Naive B cell (primary cell): ENCODE measurements at places on chromosomes 6 and 20.
A peak's percentile ranks its signal among the peaks of the same experiment; 100 is the strongest.

DNA sequence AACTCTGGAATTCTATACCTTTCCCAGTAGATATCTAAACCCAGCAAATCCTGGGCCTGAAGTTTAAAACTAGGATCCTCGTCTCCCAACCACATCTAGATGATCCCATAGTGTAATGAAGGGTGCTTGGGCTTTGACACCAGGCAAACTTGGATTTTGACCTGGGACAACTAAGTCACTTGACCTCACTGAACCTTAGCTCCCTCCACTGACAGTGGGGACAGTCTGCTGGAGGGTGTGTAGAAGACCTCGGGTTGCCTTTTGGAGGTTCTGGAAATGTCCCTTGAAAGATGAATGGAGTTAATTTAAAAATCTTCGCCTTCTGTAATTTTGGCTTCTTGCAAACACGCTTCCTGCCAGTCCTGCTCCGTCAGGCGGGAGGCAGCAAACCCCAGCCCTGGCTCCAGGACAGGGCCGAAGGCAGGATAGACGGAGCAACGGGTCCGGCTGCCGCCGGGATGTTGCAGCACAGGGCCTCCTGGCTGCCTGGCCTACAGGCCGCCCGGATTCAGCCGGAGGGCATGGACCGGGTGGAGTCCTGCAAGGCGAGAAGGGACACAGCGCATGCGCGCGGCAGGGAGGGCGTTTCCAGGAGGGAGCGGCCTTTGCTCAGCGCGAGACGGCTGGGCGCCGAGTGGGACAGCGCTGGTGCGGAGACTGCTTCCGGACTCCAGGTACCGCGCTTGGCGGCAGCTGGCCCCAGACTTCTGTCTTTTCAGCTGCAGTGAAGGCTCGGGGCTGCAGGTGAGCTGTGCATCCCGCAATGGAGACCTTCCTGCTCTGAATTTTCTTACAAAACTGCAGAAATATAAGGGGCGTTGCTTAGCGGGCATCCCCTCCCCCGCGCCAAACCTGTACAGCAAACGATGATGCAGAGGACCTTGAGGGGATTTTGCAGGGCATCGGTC, at the start of gene TMEM14A:
Gene TMEM14A, plus strand, starts transcription at position 612 of the 908 bp plus-strand sequence. CDS start 5,990 bp downstream, outside the sequence.
- DNase-seq, result peak; percentile 85

- DNase-seq, result no peak
Observed at GRCh38 chr6:134295953-134296553, 21.9 kb downstream of the SGK1 start.

- no peak for DNase-seq
Observed at GRCh38 chr6:86331265-86331840, 606.0 kb upstream of the HTR1E start.

DNA sequence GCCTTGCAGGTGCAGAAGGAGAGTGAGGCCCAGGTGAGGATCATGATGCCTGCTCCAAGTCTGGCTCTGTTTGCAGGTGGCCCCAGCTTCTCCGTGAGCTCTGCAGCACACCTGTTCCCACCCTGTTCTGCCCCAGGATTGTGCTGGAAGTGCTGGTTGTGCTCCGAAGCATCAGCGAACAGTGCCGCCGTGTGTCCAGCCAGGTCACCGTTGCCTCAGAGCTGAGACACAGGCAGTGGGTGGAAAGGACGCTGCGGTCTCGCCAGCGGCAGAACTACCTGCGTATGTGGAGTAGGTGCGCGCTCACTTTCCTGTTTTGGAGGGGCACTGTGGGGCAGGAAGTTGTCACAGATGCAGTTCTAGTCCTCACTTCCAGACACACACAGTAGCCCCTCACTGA, 25.0 kb downstream of the ERMARD start:
- no peak for DNase-seq

GRCh38 chr6:40036186-40036585, 101.9 kb upstream of the MOCS1 start:
- DNase-seq, result no peak

- no peak for DNase-seq
Observed at GRCh38 chr6:111938710-111939109, 65.5 kb upstream of the FYN start.

DNA sequence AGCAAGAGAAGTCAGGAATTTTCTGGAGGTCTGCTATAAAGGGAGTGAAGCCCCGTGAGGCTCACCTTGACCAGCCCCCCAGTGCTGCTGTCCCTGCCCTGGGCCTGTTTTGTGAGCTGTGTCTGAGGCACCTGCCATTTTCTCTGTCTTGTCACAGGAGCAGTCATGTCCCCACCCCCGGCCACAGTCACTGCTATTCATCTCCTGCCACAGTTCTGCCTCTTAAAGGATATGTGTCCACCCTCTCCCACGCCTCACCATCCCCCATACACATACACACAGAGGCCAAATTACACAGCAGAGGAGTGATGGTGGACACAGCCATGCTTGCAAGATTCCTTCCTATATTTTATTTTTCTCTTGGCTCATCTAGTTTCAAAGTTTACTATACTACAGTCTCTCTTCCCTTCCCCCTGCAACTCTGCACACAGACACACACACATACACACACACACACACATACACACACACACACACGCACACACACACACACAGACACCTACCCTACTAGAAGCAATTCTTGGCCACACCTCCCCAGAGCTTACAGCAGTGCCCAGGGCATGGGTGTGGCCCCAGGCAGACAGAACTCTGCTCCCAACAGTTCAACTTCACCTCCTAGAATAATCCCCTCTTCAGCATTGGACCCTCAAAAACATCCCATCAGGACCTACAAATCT, 68.7 kb upstream of the TAB2 start:
- no peak for DNase-seq

DNA sequence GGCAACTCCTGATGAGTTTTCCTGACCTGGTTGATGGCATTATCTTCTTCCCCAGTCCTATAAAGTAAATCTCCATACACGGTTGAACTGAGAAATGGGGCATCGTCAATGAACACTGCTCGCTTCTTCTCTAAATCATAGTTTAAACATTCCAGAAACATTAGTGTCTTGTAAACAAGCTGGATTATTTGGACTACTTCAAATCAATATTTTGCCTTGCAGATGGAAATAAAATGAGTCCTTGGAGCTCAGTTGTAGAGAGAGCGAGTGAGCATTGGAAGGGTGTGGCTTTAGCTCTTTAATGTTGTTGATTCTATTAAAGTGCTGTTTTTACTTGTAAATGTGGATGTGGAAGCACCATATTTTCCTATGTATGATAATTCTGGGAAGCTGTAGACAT, 18.4 kb downstream of the C6orf89 start:
- no peak for DNase-seq

GRCh38 chr6:167491438-167492099, 166.7 kb downstream of the TTLL2 start:
- DNase-seq, result no peak

DNA sequence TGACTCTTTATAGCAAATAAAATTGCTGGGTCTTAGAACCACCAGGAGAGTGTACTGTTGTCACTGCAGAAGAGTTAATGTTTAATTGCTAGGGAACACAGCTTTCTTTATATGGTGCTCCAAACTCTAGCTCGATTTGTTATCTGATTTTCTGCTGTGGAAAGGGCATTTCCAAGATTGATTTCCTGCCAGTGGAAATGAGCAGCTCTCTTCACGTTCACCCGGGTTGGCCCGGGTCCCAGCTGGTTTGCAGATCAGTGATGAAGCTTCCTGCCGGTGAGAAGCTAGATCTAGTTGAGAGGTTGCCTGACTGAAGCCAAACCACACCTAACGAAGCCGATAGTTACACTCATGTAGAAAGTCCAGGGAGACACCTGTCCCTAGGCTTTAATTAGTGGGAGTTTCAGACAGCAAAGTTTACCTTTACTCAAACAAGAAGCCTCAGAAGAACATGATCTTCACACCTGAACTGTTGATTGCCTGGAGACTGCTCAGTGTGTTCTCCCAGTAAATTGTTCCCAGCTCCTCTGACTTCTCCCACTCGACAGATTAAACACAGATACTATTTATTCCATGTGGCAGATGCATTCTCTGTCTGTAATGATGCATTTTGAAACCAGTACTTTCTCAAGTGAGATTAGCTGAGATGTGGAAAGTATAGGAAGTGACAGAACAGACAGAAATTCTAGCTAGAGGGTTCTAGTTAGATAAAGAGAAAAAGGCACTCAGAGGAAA, 27.8 kb downstream of the PAQR8 start:
- DNase-seq, result no peak

GRCh38 chr6:43737272-43738081, 32.5 kb upstream of the VEGFA start:
- DNase-seq, result no peak

DNA sequence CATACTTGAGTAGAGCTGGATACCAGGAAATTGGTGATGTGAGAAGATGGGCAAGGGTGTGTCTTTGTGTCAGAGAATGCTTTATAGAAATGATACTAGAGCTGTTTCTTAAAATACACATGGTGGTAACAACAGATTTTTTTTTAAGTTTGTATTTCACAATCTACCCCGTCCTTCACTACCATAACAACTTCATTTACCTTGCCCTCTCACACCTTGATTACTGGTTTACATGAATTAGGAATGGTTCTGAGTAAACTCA, 45.4 kb downstream of the RARS2 start:
- DNase-seq, result no peak

DNA sequence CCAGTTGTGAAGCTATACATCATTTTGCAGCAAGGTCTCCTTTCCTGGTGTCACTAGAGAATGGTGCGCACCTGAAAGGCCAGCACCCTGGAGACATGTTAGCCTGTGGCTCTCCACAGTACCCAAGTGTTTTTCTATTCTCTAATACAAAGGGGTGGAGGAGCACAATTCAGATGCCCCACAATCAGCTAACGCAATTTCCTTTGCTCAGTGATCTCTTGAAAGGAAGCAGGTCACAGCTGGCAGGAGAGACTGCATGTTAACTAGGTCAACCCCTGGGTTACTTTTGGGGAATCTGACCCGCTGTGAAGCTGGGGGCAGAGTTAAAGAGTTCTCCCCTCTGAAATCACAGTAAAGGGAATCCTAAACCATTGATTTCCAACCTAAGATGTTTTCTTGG, 92.5 kb downstream of the B3GAT2 start:
- no peak for DNase-seq

- DNase-seq, result no peak
Observed at GRCh38 chr6:69489970-69490369, 306.8 kb downstream of the LMBRD1 start.

DNA sequence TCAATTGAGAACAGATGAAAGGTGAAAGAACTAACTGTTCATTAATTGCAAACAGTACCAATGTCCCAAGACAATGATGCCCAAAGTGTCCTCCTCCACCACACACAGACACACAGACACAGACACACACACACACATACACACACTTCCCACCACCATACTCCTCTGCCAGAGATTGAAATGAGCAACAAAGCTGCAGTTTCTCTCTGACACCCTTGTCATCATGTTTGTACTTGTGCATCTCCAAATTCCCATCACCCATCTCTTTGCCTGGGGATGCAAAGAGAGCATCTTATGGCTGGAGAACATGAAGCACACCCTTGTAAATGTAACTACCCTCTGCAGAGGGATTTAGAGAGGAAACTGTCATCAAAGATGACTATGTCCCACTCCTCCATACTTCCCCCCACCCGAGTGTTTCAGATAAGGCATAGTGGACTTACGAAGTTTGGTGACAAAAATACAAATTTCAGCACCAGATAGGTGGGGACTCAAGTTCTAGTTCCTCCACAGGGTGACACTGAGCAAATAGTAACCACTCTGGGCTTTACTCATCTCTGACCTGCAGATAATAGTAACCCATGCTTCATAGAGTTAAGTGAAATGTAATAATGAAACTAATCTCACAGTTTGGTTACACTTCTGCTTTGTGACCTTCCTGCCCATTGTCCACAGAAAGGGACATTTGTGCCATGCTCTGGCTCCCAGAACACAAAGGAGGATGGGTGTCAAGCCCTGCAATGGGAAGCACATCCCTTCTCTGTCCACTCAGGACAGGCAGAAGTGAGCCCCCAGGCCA, 8.7 kb downstream of the MAFB start:
- DNase-seq, result no peak

DNA sequence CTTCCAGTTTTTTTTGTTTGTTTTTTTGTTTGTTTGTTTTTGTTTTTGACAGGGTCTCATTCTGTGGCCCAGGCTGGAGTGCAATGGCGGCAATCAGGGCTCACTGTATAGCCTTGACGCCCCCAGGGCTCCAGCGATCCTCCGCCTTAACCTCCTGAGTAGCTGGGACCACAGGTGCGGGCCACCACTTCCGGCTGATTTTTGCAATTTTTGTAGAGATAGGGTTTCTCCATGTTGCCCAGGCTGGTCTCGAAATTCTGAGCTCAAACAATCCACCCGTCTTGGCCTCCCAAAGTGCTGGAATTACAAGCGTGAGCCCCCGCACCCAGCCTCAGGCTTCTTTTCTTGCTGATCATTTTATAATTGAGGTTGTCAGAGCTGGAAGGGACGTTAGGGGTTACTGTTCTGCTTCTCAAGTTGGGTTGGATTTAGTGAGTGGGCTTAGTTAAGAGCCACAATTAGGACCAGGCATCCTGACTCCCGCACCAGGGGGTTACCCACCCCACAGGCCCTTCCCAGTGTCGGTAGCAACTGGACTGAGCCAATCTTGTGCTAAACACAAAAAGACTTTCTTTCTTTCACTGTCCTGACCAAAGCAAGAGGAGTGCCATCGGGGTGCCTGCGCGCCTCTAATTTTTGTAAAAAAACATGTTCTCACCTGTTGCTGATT, 13.1 kb upstream of the ZSCAN9 start:
- DNase-seq, result no peak

DNA sequence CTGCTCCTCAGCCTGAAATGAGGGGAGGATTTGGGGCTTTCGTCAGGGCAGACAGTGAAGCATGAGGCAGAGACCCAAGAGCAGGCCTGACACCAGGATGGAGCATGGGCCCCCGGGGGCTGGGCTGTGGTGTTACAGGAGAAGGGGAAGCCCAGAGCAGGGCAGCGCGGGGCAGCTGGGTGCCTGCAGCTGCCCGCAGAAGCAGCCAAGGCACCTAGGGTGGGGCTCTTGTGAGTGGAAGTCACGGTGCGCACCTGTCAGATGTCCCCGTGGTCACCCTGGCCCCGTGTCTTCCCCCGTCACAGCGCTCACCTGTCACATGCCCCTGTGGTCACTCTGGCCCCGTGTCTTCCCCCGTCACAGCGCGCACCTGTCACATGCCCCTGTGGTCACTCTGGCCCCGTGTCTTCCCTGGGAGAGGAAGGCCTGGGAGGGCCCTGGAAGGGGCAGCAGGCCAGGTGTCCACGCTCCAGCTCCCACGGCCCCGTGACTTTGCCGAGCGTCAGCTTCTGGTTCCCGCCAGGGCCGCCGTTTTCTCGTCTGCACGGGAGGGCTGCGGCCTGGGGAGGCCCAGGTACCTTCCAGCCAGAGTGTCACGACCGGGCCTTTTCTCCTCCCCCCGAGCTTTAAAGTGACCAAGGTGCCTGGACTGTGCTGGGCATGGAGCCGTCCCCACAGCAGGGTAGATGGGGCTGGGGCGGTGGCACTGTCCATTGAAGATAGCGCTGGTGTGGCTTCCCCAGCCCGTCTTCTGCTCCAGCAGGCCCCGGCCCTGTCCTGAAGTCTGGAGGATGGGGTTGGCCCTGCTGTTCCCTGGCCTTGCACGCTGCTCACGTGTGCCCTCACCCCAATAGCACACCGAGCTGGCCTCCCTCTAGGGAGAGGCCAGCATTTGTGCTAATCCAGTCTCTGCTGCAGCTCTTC, 9.4 kb downstream of the ARFGAP1 start:
- DNase-seq, result no peak

GRCh38 chr20:53360852-53361251, 232.8 kb downstream of the ZNF217 start:
- DNase-seq, result no peak

GRCh38 chr6:87879132-87879861, 168.3 kb upstream of the SPACA1 start:
- DNase-seq, result peak; percentile 21
